ENCODE measurements at places on chromosomes 1 and 21.

- no peak for DNase-seq
Measured at GRCh38 chr1:147156642-147157041, 15.6 kb downstream of the PRKAB2 start.

DNA sequence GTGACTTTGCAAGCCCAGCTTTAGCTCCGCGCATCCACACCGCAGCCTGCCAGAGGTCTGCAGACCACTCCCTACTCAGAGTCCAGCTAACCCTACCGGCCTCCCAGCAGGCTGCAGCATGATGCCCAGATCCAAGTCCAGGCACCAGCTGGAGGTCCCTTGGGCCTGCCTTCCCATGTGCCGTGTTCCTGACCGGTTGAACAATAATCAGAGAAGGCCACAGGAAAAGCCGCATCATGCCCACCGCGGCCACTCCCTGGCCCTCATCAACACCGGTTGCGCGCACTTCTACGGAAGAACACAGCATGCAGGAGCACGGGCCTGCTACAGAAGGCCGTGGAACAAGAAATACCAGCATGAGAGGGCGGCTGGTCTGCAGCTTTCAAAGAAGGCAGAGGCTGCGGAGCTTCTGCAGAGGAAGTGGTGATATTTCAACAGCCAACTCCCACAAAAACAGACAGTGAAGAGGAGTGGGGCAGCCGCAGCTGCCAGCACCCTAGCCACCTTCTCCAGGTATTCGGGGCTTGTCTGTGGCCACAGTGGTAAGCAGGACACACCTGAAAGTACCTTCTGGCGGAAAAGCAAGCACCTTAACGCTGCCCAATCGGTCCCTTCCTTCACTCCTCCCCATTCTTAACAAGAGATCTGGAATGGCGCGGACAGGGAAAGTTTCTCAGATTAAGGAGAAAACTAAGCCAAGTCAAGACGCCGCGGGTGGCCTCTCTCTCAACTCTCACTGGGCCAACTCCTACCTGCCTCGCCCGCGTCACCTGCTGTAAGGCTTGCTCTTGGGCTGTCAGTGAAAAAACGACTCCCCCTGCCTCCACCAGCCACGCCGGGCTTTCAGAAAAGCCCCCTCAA is 1.5 kb downstream of the PGBD5 start:
- peak; percentile 24 for DNase-seq

GRCh38 chr1:175338387-175339135 is 146.0 kb upstream of the KIAA0040 start:
- DNase-seq, result no peak

GRCh38 chr1:41794031-41794430 is 124.7 kb downstream of the HIVEP3 start:
- no peak for DNase-seq

GRCh38 chr1:56080123-56080522 is 499.2 kb downstream of the PLPP3 start:
- no peak for DNase-seq

DNA sequence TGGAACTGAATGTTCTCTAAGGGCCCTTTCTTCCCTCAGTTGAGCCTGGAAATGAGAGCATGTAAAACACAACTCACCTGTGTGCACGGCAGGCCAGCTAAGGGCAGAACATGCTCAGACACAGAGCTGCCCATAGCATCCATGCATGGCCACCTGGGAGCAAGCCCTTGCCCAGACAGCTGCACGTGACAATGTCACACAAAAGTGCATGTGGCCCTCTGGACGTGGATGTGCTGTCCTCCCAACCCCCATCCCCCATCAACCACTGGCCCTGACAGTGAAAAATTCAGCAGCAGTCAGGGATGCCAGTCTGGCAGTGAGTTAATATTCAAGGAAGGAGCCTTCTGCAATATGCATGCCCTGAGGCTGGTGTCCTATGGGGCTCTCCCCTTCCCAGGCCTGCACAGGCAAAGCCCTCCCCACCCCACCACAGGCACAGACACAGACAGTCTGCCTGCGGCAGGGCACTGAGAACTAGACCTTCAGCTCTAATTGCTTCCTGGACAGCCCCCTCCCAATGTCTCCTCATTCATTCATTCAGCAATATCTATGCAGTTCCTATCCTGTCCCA is 14.6 kb upstream of the COL16A1 start:
- no peak for DNase-seq

- DNase-seq, result no peak
Measured at GRCh38 chr21:25246546-25246945, 360.7 kb downstream of the MRPL39 start.

GRCh38 chr1:7853684-7854026 is 790 bp upstream of the UTS2 start:
- DNase-seq, result no peak

- DNase-seq, result no peak
Measured at GRCh38 chr1:229184066-229184465, 86.8 kb upstream of the RAB4A start.

DNA sequence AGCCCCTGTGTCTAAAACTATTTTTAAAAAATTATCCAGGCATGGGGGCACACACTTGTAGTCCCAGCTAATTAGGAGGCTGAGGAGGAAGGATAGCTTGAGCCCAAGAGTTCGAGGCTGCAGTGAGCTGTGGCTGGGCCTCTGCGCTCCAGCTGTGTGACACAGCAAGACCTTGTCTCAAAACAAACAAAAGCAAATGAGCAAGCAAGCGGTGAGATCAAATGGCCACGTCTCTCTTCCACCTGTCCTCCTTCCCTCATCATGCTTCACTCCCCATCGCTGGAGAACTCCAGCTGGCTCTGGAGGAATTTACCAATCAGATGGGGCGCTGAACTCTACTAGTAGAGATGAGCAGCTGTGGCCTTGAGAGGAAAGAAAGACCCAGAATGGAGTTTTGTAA is 14.0 kb upstream of the REN start:
- DNase-seq, result no peak

GRCh38 chr21:33246506-33246905 is 16.8 kb downstream of the IFNAR2 start:
- DNase-seq, result no peak
